ENCODE measurements at places on chromosomes 3 and 15.
A peak's percentile ranks its signal among the peaks of the same experiment; 100 is the strongest.

- no peak for DNase-seq
Measured at GRCh38 chr15:73637527-73637926, 4.3 kb upstream of the NPTN start.

DNA sequence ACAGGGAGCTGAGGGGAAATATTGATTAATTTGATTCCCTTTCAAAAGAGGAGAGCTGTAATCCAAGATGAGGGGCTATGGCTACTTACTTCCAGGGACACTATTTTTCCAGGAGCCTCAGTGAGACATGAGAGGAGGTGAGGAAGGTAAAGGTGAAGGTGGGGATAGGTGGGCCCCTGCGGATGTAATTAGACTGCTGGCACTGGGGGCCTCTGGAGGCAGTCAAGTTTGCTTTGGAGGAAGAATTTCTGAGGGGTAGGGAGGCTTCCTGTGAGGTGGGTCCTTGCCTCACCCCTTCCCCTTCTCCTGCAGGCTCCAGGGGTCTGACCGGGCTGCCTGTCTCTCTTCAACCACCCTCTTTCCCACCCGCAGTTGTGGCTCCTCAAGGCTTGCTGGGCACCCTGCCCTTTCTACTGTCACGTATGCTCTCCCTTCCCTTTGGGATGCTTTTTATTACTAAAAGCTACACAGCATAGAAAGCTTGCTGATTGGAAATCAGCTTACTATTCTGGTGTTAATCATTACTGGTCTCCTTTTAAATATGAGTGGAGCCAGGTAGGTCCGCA lies 22.5 kb downstream of the GASK1A start:
- no peak for DNase-seq

DNA sequence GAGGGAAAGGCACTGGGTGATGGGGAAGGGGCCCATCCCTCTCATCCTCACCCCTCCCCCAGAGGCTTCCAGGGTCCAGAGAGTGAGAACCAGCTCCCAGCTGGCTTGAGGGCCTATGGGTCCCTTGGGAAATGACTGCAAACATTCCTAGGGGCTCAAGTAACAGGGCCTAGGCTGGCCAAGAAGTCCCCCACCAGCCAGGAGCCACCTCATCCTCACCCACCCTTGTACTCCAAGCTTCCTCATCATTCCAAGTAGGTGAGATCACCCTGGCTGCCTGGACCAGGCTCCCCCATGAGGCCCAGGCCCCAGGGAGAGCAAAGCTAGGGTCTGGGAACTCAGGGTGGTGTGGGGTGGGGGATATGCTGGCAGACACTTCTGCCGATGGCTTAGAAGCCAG lies 14.8 kb downstream of the LOXL1 start:
- peak; percentile 39 for DNase-seq

- peak; percentile 44 for DNase-seq
Measured at GRCh38 chr3:86986671-86987420, 4.1 kb downstream of the VGLL3 start.

GRCh38 chr3:172102883-172103310 lies 63.5 kb downstream of the FNDC3B start:
- peak; percentile 83 for DNase-seq

GRCh38 chr3:172261054-172261453 lies 187.2 kb downstream of the GHSR start:
- DNase-seq, result peak; percentile 24

DNA sequence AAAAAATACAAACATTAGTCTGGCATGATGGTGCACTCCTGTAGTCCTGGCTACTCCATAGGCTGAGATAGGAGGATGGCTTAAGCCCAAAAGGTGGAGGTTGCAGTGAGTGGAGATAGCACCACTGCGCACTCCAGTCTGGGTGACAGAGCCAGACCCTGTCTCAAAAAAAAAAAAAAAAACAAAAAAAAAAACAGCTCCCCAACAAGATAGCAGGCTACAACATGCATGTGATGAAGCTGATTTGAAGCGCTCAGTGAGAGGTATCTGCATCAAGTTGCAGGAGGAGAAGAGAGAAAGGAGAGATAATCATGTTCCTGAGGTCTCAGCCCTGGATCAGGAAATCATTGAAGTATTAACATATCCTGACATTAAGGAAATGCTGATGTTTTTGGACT lies 608 bp upstream of the PPCDC start:
- DNase-seq, result no peak

GRCh38 chr3:152857082-152857481 lies 22.2 kb downstream of the P2RY1 start:
- DNase-seq, result peak; percentile 9

DNA sequence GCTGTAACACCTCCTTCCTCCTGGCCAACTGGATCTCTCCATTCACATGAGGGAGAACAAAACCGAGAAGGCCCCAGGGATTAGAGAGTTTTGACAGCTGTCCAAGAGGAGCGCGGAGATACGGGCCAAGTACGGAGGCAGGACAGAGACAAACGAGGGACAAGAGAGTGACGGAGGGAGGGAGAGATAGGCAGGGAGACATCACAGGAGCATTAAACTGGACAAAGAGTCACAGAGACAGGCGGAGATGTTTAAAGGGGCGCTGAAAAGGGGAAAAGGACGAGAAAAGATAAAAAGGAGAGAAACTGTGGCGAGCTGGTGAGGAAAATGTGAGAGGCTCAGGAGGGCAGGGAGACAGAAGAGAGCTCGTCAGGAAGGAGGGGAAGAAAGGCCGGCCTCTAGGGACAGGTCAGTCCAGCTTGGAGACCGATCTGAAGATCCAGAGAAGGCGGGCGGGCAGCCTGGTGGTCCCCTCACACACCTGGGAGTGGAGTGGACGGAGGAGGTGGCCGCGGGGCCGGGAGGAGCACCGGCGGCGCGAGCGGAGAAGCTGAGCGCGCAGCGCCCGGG lies 40.5 kb upstream of the ROPN1 start:
- DNase-seq, result no peak

GRCh38 chr15:62649793-62650420 lies 392.6 kb upstream of the TPM1 start:
- DNase-seq, result peak; percentile 17

- no peak for DNase-seq
Measured at GRCh38 chr15:40336744-40337122, 4.0 kb downstream of the CCDC9B start.

GRCh38 chr15:26632500-26632899 lies 140.4 kb downstream of the GABRB3 start:
- DNase-seq, result no peak

Measured in epithelial cell of esophagus (primary cell).